ENCODE measurements at places on chromosomes 2 and 18.
A peak's percentile ranks its signal among the peaks of the same experiment; 100 is the strongest.

DNA sequence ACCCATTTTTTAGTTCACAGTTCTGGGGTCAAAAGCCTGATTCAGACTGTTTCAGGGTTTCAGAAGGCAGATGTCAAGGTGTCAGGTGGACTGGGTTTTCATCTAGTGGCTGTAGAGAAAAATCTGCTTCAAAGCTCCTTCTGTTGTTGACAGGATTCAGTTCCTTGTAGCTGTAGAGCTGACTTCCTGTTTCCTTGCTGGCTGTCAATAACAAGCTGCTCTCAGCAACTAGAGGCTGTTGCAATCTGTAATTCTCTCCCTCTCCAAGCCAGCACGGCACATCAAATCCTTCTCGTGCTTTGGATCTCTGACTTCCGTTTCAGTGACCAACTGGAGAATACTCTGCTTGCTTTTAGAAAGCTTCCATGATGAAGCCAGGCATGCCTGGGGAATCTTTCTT lies 179.4 kb downstream of the DOK6 start:
- DNase-seq, result no peak

GRCh38 chr18:13288509-13289133 lies 70.1 kb downstream of the LDLRAD4 start:
- no peak for DNase-seq

DNA sequence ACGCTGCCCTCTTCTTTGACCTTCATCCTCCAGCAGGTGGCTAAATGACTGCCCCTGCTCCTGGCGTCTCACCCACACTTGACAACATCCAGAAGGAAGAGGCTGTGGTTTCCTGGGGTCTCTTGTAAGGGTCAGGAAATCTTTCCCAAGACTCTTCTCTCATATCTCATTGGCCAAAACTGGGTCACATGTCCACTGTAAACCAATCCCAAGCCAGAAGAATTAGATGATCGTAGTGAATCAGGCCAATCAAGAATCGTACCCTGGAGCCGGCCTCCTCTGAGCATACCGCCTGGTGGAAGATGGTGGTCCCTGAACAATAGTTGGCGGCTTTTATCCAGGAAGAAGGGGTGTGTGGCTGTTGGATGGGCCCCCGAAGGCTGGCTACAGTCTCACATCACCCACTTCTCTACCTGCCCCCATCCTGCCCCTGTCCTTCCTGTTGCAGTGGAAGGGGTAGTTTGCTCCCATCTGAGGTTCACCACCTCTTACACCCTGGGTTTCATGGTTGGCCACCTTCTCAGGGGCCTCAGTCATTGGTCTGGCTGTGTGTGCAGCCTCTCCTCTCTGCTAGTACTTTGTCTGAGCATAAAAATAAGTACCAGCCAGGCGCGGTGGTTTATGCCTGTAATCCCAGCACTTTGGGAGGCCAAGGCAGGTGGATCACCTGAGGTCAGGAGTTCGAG lies 3.8 kb downstream of the SAG start:
- DNase-seq, result no peak

DNA sequence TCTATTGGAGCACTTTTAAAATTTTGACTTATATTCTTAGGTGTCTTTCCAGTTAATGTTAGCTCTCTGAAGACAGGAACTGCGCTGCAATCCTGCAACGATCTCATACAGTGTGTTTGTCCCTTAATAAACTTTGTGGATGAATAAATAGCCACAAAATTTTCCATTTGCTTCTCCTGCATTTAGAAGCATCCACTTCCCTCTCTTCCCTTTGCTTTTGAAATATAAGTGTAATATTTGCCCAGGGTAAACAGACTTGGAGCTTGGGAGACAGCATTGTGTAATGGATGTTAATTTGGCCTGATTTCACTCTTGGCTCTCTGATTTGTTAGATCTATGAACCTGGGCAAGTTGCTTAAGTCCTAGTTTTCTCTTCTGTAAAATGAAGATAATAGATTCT lies 58.2 kb upstream of the CD28 start:
- DNase-seq, result no peak

DNA sequence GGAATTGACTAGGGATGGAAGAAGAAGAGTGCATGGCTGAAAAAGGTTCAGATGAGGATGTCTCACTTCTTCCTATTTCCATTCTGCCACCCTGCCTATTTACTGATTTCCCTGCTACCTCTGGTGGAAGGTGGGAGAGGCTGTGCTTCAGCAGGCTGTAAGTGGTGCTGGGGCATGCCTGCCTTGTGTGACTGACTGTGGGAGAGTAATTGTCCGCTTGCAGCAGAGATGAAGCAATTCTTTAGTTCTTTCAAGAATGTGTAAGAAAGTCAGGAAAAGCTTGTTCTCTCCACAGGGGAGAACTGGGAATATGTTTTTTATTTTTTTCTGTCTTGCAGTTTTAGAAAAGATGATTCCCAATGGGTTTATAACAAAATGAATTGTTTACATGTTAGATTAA lies 72.5 kb upstream of the NYAP2 start:
- no peak for DNase-seq

DNA sequence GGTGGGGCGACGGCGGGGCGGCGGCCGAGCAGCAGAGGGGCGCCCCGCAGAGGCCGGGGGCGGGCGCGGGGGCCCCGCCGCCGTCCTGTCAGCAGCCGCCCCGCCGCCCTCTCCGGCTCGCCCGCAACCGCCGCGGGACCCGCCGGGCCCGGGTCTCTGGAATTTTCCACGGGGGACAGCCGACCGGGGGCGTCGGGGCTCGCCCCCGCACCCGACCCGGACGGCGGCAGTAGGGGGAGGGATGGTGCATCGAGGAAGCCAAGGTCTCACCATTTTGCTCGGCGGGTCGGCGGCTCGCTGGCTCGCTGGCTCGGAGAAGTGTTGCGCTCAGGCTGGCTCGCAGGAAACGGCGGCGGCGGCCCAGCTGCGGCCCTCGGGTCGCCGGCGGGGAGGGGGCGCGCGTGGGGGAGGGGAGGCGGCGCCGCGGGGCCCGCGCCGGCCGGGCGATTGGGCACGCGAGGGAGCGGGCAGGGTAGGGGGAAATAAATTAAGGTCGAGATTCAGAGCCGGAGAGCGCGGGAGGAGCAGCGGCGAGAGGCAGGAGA lies 405 bp downstream of the PPP3R1 start:
- no peak for DNase-seq

- DNase-seq, result peak; percentile 40
Observed at GRCh38 chr2:149017116-149017985, 21.1 kb upstream of the LYPD6B start.

- peak; percentile 87 for DNase-seq
Observed at GRCh38 chr2:240579771-240580614, 6.5 kb upstream of the CAPN10 start.
